ENCODE measurements at places on chromosomes 1 and 21.

- DNase-seq, result no peak
Observed at GRCh38 chr1:21295002-21295401, 4.7 kb upstream of the ECE1 start.

GRCh38 chr1:15703562-15703961 lies 19.4 kb downstream of the PLEKHM2 start:
- peak; percentile 94 for DNase-seq

DNA sequence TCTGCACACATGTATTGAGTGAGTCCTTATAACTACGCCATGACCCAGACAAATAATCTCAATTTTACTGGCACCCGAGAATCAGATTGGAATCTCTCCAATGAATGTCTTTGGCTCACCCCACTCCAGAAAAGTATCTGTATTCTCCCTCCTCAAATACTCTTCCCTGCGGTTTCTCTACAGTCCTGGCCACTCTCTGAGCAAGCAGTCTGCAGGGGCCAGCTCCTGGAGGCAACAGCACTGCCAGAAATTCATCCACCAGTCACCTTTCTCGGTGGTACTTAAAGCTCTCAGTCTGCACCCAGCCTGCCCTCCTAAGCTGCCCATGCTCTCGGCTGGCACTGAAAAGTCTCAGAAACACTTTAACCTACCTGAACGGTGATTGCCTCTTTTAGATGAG lies 16.1 kb upstream of the LYST start:
- no peak for DNase-seq

- no peak for DNase-seq
Observed at GRCh38 chr1:170721621-170722020, 57.7 kb downstream of the PRRX1 start.

DNA sequence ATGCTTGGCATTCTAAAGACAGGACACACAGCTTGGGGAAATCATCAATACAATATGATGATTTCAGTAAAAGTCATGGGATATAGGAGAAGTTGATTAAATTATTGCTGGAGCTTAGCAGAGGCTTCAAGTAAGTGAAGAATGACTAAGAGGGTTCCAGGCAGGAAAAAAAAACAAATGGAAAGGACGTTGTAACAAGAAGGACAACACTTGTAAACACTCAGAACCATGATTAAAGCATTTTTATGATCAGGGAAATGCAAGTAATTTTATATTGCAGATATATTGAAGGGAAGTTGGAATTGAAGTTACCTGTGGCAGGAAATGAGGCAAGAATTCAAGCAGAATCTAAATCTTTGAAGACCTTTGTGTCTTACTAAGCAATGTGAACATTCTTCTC lies 602.7 kb upstream of the NEGR1 start:
- DNase-seq, result no peak

DNA sequence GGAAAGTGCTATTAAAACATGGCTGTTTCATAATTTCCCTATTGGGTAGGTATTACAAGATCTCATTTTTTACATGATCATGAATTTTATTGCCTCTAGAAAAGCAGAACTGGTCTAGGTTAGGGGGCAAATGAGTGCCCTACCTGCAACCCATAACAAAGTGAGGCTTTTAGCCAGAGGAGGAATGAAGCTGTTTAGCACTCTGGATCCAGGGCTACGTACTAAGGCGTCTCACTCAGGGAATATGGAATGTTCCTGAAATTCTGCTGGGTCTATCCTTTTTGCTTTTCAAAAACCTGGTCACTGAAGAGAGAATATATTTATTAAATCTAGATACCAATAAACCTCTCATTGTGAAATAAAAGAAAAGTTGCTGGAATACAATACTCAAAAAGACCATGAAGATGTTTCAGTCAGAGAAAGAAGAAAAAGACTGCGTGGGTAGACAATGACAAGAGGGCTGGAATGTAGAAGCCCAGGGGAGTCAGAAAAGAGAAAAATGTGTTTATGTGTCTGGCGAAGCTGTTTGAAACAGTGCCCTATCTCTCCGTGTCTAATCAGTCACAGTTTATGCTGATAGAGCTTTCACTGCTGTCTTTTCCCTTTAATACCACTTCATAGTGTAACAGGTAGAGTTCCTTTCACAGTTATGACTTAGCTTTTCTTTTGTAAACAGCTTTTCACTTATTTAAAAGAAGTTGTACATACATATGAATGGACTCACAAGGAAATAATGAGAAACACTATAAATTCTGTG lies 25.0 kb upstream of the SYDE2 start:
- DNase-seq, result no peak

DNA sequence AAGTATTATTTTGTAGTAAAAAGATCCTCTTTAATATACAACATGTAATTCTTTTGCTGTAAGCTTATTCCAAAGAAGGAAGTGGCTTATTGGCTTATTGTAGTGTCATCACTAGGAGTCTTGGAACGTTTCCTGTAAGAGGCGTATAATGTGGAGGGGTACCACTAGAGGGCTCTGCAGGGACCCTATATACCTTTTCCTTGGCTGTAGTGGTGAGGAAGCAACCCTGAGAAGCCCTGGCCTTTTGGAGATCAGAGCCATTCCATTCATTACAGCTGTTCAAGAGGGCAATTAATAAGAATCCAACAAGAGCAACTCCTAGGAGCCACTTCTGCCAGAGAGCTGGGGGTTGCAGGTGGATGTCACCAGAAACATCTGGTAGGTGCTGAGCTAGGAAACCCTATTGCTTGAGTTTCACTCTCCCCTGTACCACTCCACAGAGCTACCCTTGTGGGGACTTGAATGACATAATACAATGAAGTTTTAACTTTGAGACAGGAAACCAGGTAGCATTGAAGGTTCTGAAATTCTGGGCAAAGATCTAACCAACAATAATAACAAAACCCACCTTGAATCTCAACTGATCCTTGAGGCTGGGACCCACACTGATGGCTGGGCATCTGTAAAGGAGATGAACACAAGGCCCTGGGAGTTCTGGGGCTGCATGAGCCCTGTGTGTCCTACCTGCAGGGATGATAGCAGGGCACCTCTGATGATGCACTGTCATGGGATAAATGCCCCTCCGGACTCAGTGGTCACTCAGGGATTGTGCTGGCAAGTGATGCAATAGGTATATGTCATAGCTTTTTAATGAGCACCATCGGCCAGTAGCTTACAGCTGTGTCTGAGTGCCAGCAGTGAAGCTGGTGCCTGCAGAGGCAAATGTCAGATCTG lies 160.2 kb upstream of the COA6 start:
- peak; percentile 63 for DNase-seq

DNA sequence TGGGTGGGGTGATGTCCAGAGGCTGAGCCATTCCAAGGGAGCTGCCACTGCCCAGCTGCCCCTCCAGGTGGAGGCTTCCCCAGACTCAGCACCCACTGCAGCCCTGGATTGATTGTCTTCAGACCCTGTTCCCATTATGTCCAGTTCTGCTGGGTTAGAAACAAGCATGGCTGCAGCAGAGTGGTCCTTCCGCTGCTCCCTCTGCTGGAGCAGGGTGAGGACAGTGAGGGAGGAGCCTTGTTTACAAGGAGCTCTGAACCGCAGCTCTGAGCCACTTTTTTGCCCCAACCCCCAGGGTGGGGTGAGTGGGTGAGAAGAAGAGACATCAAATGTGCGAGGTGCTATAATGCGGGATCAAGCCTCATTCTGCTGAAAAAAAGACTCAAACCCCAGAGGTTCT lies 2.3 kb downstream of the TNNT2 start:
- no peak for DNase-seq

GRCh38 chr1:70483342-70483741 lies 72.3 kb downstream of the CTH start:
- no peak for DNase-seq

DNA sequence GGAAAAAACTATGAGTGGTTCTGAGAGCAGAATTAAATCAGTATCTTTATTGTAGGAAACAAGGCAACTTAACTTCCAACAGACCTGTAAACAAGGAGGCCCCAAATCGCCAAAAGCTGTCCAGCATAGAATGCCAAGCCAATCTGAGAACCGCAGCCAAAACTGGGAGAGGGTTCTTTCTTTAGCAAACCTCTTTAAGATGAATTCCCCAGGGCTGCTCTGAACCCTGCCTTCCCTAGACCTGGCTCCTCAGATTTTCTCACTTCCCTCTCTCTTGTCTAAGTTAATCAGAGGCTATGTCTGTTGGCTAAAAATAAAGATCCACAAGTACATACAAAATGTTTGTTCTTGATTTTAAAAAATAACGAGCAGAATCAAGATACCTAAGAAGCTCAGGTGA lies 141.4 kb downstream of the SMYD3 start:
- DNase-seq, result no peak

- no peak for DNase-seq
Observed at GRCh38 chr1:83850834-83851233, 148.1 kb downstream of the TTLL7 start.

DNA sequence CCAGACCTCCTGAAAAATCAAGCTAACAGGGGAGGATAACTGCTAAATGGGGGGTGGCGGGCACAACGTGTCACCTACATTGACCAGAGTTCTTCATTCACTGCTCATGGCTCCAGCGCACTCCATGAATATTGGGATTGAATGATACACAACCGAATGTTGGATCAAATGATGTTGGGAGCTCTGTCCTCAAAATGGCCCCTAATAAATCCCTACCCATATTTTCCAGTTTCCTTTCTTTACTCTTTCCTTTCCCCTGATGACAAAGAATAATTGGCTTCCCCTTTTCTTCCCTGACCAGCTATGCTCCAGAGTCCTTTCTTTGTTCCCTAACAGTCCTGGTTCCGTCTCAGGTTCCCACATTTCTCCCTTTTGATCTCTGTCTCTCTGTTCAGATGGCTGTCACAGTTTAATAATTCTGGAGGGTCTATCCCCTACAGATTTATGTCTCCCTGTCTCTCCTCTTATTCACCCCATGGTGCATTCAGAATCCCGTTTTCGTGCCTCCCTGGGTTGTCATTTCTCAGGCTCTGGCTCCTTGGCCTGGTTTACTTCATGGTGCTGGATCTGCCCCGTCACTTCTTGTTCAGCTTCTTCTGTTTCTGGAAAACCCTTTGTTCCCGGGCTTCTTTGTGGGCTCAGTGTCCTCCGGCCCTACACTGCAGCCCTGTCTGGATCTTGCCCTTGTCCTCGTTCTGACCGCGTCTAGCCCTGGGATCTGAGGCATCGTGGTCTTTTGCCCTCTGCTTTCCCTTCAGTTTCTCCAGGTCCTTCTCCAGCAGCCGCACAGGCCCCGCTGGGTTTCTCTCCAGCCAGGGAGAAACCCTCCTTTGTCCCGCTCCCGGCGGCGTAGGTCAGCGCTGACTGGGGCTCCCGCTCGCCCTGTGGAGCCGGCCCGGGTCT lies 78.3 kb downstream of the NDUFS5 start:
- peak; percentile 74 for DNase-seq

- no peak for DNase-seq
Observed at GRCh38 chr1:182340233-182341058, 51.1 kb downstream of the GLUL start.

DNA sequence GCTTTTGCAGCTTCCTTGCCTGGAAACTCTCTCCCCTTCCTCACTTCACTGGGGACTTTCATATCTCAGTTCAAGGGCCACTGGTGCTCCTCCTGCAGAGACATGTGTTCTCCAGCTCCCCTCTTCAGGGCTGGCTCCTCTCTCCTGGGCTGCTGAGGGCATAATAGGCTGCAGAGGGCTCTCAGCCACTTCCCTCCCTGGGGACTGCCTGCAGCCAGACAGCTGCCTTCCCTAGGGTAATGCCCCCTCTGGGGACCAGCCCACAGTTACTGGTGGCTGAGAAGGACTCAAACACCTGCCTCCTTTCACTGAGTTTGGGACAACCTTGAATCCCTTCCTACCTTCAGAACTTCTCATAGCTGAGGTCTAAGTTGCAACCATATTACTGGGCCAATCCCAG lies 104.8 kb upstream of the POU3F1 start:
- DNase-seq, result no peak

GRCh38 chr1:173269490-173270230 lies 62.5 kb upstream of the TNFSF4 start:
- peak; percentile 85 for DNase-seq

GRCh38 chr1:43235451-43236121 lies 34.2 kb upstream of the TMEM125 start:
- DNase-seq, result no peak

DNA sequence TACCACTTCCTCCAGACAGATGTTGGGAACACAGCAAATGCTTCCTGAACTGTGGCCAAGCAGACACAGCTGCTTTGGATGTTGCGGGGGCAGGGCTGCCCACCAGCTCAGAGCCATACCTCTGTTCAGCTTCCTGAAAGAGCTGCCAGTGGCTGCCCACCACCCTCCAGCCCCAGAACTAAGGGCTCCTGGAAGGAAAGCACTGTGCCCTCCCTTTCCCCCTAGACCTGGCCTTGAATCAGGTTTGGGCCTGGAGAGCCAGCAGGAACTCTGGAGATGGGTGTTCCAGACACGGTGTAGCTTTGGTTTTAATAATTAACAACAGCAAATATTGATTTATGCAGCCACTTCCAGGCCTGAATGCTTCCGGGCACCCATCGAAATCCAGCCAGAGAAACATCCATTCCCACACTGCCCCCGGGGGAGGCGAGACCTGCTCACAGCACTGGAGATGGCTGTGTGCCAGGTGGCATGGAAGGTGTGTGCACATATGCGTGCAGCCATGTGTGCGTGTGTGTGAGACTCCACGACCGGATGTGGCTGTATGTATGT lies 45.7 kb downstream of the RAP1GAP start:
- DNase-seq, result no peak

- DNase-seq, result no peak
Observed at GRCh38 chr1:68454534-68454933, 4.8 kb upstream of the RPE65 start.

DNA sequence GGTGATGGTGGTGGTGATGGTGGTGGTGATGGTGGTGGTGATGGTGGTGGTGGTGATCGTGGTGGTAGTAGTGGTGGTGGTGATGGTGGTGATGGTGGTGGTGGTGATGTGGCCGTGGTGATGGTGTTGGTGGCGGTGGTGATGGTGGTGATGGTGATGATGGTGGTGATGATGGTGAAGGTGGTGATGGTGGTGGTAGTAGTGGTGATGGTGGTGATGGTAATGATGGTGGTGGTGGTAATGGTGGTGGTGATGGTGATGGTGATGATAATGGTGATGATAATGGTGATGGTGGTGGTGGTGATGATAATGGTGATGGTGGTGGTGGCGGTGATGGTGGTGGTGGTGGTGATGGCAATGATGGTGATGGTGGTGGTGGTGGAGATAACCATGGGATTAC lies 6.8 kb upstream of the COL6A2 start:
- no peak for DNase-seq

- peak; percentile 26 for DNase-seq
Observed at GRCh38 chr1:32701421-32701911, 1.1 kb downstream of the SYNC start.

DNA sequence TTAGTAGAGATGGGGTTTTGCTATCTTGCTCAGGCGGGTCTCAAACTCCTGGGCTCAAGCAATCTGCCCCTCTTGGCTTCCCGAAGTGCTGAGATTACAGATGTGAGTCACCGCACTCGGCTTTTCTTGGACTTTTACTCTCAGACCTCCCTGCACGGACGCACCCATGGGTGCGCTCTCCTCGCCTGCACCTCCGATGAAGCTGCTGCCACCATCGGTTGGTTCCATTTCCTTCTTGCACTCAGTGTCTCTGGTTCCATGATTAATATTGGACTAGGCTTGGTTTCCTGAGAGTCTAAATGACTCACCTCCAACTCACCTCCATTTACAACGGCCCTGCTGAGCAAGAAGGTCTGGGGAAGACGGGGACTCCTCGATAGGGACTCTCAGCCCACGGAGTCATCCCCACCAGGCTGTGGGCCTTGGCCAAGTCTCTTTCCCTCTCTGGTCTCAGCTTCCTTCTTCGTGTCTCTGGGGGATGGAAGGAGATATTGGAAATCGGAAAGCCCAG lies 6.7 kb upstream of the TNFRSF8 start:
- no peak for DNase-seq

- DNase-seq, result peak; percentile 35
Observed at GRCh38 chr1:215987092-215987875, 420.2 kb downstream of the KCTD3 start.

GRCh38 chr1:7060745-7061144 lies 275.5 kb downstream of the CAMTA1 start:
- no peak for DNase-seq
